ENCODE measurements at places on chromosomes 3 and 15.

DNA sequence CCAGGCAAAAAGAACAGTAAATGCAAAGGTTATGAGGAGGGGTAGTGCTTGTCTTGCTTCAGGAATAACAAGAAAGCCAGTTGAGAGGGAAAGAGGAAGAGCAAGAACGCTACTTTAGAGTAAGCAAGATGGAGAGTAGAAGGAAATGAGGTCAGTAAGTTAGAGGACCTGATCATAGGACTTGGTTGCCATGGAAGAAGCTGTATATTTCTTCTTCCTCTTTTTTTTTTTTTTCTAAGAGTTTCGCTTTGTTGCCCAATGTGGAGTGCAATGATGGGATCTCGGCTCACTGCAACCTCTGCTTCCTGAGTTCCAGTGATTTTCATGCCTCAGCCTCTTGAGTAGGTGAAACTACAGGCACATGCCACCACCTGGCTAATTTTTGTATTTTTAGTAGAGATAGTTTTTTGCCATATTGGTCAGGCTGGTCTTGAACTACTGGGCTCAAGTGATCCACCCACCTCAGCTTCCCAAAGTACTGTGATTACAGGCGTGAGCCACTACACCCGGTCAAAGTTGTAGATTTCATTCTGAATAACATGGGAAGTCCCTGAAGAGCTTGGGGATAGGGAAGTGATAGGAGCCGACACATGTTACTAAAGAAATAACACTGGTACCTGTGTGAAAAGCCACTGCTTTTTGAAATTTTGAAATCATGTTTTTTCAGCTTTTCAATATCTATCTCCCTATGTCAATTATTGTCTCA, 527.9 kb upstream of the NAALADL2 start:
- no peak for DNase-seq

GRCh38 chr3:53680028-53680427, 166.2 kb downstream of the CHDH start:
- no peak for DNase-seq

DNA sequence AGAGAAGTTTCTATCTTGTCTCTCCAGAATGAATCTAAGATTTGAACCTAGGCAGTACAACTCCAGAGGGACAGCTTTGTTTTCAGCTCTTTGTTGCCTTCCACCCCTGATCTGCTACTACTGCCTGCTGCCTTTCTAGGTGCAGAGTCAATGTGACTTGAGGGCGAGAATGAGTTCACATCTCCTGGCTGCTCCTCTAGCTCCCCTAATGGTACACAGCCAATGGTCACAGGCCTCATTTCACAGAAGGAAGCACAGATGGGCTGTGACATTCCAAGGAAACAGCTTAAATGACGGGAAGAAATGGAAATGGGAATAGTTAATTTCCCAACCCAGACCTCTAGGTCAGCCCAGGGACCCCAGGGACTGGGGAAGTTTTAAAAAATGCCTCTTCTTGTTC, 32.4 kb downstream of the FAM43A start:
- no peak for DNase-seq

GRCh38 chr3:111319598-111319997, 222.4 kb upstream of the CD96 start:
- no peak for DNase-seq

- no peak for DNase-seq
Observed at GRCh38 chr15:49876401-49877038, 242.5 kb downstream of the ATP8B4 start.

DNA sequence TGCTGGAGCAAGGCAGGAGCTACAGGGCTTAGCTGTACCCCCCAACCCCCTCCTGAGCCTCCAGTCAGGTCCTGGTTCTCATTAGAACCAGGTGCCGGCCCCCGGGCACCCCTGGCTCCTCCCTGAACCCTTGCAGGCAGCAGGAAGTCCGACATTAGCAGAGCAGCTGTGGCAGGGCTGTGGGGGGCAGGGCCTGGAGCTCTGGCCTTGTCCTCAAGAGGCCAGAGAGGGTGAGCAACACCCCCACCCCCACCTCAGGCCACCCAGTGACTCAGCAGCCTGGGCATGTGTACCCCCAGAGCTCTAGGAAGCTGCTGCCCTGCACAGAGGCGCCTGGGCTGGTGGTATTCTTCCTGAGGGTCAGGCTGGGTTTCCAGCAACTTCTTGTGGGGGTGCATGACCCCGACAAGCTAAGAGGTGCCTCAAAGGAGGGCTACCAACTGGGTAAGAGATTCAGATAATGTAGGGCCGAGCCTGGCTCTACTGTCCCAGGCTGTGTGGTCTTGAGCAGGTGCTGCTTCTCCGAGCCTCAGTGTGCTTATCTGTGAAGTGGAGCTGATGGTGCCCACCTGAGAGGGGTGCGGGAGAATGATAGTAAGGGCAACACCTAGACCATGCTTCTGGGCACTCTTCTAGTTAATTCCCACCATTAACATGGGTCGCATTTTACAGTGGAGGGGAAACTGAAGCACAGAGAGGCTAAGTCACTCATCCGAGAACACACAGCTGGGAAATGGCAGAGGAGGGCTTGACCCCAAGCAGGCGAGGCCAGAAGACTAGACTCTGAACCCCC, 16.0 kb downstream of the H1-8 start:
- no peak for DNase-seq

DNA sequence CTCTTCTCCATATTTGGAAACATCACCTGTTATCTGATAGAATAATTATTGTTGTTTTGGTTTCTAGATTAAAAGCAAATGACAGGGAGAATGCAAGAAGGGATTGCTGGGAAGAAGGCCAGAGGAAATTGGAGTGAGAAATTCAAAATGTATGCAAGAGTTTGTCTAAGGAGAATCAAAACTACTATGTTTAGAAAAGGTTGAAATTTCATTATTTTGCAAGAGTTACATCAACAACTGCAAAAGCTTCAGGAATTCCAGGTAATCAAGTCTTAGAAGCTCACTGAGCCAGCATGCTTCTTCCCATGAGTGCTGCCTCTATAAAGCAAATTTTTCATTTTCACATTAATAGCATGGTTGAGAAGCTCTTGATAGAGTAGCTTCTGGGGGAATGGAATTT, 177.2 kb upstream of the GBE1 start:
- no peak for DNase-seq

DNA sequence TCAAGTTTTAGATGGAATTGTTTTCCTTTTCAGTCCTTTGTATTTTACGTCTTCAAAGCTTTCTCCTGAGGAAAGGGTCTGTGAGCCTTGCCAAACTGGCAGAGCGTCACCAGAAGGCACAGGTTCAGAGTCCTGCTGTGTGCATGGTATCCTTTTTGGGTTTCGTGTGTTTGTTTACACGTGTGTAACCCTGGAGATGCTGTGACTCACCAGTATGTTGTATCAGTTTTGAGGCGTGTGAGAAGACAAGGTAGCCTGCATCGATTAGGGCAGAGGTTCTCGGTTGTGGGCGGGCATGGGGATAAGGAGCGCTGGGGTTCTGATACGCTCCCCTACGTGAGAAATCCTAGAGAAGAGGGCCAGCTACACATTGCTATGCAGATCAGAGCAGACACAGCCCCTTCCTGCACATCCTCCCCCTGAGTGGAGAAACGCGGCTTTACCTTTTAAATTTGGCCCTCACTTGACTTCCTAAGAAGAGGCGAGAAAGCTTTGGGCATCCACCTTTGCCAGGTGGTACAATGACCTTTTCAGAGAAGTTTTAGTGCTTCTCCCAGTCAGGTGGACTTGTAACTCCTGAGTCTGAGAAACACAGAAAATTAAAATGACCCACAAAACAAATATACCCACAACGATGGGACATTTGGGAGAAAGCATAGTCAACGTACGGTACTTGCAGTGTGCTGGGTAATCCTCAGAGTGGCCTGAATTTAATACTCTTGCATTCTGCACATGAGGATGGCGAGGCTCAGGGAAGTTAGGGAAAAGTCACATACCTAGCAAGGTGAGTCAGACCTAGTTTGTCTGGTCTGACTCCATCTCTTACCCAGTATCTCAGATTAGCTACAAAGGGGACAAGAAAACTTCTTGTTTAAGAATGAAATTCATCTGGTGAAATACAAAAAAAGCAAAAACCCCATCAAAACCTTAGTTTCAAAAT, 38.1 kb downstream of the TRAK1 start:
- no peak for DNase-seq

- DNase-seq: peak; percentile 4
Observed at GRCh38 chr15:45402955-45403877, 24.9 kb upstream of the GATM start.

DNA sequence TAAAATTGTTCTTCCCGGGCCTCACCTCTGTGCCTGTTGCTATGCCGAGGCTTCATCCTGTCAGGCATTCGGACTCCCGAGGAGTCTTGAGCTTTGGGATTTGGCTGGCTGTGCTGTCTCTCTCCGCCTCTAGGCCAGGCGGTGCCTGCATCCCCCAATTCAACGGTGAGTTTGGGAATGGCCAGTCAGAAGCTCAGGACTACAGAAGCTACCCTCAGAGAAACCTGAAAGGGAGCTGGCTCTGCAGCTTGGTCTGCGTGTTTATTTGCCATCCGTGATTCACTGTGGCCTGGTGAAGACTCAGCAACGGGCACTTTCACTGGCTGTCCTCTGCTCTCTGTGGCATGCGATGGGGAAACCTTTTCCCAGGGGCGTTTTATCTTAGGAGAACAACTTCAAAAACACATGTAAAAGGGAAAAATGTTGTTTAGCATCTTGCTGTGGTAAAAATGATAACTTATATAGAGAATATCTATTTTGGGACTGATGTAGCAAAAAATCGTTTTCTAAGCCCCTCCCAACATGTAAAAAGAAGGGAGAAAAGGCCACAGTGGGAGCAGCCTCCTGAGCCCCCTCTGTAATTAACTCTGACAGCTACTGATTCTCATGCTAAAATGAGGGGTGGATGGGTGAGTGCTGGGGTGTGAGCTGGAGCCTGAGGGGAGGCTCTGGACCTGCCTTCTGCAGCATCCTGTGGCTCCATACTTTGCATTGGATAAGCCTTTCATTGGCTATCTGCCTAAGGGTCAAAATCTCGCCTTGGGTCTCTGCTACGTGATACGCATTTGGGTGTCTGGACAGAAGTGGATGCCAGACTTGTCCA, 103.4 kb upstream of the KLHL25 start:
- no peak for DNase-seq

GRCh38 chr15:86336051-86336788, 256.5 kb downstream of the AGBL1 start:
- DNase-seq: peak; percentile 8

- DNase-seq: peak; percentile 40
Observed at GRCh38 chr3:132352556-132353143, 35.4 kb downstream of the ACP3 start.

DNA sequence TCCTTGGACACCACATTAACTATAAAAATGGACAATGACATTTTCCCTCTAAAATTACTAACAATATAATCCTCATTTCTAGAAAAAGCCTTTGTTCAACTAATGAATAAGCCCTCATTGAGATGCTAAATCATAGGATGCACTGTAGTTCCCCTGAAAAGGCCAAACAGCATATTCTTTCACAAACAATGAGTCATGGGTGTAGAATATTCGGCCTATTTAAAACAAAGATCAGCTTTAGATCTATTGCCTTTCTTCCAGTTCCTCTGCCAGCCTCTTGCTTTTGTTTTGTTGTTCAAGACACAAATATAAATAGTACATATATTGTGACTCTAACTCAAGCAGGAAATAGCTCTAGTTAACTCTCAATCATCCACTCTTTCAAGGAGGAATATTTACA, 82.5 kb downstream of the ADAM10 start:
- no peak for DNase-seq

- no peak for DNase-seq
Observed at GRCh38 chr3:131608296-131608695, 105.5 kb upstream of the MRPL3 start.

GRCh38 chr15:32901192-32901591, 183.4 kb downstream of the GREM1 start:
- no peak for DNase-seq
